ENCODE measurements at places on chromosomes 12 and 14.

GRCh38 chr12:12720672-12721161 lies 3.5 kb downstream of the CDKN1B start:
- DNase-seq, result no peak

GRCh38 chr12:123839826-123840225 lies 77.7 kb downstream of the DNAH10 start:
- DNase-seq, result no peak

GRCh38 chr12:61504396-61505080 lies 755.7 kb upstream of the USP15 start:
- no peak for DNase-seq

DNA sequence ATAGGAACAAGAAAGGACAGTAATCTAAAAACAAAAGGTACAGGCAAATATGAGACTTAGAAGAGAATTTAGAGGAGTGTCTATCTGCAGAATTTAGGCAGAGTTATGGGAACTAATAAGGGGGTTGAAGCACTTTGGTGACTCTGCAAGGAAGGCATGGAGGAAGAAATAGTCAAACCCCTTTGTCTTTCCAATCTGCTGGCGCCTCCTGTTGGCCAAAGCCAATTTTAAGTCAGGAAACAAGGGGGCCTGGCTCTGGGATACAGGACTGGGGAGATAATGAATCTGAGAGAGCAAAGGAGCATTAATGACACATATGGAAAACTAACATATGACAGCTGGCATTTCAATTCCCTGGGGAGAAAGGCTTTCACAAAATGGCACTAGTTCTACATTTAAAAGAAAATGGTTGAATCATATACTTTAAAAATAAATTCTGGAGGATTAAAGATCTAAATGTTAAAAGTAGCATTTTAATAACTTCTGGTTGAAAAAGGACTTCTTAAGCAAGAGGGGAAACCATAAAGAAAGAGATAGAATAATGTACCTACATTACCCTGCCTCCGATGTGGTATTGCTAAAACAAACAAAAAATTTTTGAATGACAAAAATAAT lies 48.5 kb upstream of the CSRP2 start:
- no peak for DNase-seq

DNA sequence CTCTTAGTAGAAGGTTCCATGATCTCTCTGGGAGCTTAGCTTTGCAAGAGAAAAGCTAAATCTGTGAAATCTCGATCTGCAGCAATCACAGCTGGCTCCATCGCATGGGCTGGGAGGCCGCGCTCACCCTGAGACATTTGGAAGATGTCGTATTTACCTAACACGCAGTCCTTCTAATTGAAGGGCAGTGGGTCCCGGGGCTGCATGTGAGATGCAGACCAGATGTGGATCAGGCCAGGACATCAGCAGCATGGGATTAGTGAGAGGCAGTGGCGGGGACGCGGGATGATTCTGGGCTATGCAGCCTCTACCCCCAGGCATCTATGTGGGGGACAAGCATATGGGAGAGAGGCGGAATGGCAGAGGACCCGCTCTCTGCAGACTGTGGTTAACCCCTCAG lies 312.4 kb upstream of the RTL1 start:
- DNase-seq, result no peak

DNA sequence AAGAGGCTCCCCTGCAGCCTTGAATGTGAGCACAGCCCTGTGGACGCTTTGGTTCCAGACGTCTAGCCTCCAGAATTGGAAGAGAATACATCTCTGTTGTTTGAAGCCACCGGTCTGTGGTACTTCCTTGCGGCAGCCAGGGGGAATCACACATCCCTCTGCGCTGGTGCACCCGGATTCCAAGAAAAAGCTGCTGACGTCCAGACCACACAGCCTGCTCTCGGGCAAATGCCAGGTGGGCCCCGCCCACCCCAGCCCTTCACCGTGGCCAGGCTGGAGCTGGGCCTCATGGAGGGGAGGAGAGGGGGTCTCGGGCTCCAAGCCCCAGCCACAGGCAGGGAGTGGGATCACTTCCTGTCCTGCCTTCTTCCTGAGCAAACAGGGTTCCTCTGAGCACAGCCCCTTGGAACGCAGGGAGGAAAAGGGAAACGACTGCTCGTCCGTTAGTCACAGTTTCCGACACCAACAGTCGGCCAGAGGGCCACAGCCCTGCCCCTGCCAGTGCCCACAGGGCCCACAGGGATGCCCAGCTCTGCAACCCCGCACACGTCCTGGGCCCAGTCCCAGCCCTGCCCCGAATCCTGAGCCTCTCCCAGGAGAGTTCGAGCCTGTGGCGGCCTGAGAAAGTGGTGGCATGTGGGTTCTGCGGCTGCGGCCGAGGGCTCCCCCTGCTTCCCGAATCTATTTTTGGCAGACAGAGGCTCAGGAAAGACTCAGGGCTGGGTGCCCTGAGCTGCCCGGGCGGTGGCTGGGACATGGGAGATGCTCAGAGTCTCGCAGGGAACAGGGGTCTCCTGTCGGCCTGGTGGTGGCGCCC lies 85.3 kb downstream of the RFLNA start:
- DNase-seq, result no peak

- DNase-seq, result no peak
Measured at GRCh38 chr12:75366629-75367028, 24.3 kb upstream of the GLIPR1L2 start.

DNA sequence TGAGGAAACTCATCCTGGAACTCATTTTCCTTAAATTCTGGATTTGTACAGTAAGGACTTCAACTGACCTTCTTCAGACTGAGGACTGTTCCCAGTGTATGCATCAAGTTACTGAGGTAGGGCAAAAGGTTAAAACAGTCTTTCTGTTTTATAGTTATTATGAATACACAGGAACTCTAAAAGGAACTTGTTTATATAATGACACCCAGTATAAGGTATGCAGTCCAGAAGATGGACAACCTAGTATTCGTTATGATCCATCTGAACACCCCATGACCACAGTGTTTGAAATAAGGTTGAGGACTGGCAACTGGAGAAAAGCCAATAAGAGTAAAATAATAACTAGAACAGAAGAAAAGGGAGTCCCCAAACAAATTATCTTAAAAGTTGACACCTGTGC lies 779.9 kb upstream of the TMEM132C start:
- no peak for DNase-seq

Measured in GM18507 (cell line).